ENCODE measurements at places on chromosomes 6 and 20.

GRCh38 chr20:12098421-12098820, 180.7 kb downstream of the BTBD3 start:
- DNase-seq, result no peak

DNA sequence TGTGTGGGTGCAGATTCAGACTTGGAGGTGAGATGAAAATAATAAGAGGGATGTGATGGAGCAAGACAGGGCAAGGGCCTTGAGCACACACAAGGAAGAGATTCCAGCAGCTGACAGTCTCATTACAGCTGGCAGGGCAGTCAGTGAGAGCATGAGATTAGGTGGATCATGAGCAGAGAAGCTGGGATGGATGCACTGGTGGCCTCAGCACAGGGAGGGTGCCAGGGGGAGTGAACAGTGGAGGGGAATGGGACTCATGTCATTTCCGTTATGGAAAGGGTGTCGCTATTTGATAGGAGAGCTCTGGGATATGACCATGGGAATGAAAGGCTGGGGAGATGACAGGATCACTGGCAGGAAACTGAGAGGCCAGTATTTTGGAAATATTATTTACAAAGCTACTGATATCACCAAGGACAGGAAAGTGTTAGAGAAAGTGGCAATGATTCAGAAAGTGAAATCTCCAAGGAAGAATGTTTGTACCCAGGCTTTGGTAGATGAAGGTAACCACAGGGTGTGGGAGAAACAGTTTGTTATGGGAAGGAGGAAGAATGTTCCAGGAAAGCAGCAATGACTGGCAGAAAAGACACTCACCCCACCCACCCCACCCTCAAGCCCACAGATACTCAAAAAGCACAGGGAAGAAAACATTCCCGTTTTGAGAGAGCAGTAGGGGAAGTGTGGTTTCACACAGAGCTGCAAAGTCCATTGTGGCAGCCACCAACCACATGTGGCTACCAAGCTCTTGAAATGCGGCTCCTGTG, 214.7 kb upstream of the PROKR2 start:
- DNase-seq, result peak; percentile 26

DNA sequence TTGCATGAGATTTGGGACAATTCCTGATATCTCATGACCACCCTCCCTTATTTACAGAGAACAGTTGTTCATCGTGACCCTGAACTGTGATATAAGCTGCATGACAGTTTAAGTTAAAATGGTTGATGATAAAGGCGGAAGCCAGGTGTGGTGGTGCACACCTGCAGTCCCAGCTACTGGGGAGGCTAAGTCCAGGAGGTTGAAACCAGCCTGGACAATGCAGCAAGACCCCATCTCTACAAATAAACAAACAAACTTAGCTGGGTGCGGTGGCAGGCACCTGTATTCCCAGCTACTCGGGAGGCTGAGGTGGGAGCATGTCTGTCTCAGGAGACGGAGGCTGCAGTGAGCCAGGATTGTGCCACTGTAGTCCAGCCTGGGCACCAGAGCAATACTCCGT, 24.1 kb downstream of the COL20A1 start:
- no peak for DNase-seq

DNA sequence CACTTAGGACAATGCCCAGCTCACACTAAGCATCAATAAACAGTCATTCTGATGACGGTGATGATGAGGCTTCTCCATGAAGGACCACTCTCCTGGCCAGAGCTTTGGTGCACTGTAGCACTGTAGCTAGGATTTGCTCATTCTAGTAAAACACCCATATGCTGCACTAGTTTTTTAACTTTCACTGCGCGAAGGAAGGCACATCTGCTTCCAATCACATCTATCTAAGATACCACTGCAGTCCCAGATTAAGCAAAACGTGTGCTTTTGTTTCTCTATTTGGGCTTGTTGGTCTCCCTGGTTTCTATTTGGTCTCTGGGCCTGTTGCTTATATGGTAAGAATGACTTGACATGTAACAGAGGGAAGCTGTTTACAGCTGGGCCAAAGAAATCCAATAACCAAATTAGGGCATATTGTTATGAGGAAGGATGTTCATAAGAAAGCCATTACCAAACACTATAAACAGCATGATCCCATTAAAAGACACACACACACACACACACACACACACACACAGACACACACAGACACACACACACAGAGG, 62.4 kb downstream of the FAM229B start:
- DNase-seq, result no peak

DNA sequence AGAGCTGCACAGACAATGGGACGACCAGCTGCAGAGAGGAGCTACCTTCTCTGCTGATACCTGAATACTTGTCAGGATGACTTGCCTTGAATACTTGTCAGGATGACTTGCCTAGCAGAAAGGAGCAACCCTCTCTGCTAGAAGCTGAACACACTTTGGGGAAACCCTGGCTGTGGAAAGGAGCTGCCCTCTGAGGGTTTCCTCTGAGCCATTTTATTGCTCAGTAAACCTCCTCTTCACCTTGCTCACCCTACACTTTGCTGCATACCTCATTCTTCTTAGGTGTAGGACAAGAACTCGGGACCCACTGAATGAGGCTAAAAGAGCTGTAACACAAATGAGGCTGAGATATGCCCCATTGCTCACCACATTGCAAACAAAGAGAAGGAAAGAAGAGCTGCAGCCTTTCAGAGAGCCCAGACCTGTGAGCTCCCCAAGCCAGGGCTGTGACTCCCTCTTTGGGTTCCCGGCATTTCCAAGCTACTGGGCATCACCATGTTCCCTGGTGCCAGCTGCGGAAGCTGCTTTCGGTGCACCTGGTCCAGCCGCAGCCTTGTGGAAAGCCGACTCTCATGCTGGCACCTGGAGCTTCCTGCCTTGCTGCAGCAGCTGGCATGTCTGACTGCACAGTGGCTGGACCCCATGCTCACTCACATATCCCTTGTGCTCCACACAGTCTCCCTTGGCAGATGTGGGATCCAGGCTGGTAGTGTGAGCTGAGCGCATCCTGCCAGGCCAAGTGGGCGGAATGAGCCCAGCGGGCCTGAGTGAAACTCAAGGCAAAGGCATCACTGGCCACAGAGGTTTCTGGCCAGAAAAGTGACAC, 106.7 kb upstream of the AHI1 start:
- no peak for DNase-seq

- DNase-seq, result peak; percentile 82
These were observed 17.0 kb downstream of the UQCC2 start for GRCh38 chr6:33694401-33694931.

GRCh38 chr6:133551436-133551835, 310.3 kb downstream of the EYA4 start:
- DNase-seq, result no peak

- DNase-seq, result no peak
These were observed 131.6 kb upstream of the TCF21 start for GRCh38 chr6:133757335-133757734.

DNA sequence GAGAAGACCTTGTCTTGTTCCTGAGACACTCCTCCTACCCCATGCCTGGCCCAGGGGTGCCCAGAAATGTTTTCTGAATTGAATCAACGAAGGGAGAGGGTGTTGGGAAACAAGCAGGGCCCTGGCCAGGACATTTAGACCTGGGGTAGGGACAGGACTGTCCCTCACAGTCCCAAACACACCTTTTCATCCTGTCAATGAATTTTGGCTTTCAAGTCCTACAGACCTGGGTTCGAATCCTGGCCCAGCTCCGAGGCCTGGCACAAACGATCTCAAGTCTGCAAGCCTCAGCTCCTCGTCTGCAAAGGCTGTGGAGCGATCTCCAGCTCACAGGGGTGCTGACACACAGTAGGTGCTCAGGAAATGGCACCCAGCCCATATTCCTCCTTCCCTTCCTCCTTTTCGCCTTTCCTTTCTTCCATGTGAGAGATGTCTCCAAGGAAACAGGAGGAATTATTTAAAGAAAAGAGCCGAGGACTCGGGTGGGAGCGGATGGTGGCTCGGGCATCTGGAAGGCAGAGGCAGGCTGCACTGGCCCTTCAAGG, 7.3 kb upstream of the DLGAP4 start:
- DNase-seq, result no peak

GRCh38 chr6:101117393-101118135, 236.4 kb upstream of the ASCC3 start:
- no peak for DNase-seq

- no peak for DNase-seq
These were observed 144.0 kb downstream of the CDC5L start for GRCh38 chr6:44531442-44532015.

- DNase-seq, result no peak
These were observed 368.9 kb downstream of the UTRN start for GRCh38 chr6:144653885-144654505.

- DNase-seq, result no peak
These were observed 80.9 kb upstream of the PLN start for GRCh38 chr6:118467181-118467580.

- no peak for DNase-seq
These were observed 101.1 kb downstream of the ISM1 start for GRCh38 chr20:13322198-13322597.

DNA sequence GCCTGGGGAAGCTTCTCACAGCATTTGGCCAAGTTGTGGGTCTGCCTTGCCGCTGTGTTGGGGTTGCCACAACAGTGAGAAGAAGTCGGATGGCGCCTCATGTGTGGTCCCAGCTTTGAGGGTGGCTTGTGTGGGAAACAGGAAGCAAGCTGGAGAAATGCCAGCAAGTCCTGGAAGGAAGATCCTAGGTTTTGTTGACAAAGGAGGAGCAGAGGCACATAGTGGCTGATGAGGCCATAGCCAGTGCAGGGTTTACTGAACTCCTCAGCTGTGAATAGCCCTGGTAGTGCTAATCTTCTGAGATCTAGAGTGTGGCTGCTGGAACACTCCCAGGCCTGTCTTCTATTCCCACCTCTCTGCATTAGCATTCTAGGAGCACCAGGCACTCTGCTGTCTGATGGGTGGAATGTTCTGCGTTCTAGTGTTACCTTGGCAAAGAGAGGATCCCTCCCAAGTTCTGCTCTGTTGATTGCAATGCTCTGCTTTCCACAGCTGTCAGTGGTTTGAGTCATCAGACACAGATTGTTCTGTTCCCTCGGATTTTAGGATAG, 25.2 kb downstream of the SNPH start:
- DNase-seq, result no peak

DNA sequence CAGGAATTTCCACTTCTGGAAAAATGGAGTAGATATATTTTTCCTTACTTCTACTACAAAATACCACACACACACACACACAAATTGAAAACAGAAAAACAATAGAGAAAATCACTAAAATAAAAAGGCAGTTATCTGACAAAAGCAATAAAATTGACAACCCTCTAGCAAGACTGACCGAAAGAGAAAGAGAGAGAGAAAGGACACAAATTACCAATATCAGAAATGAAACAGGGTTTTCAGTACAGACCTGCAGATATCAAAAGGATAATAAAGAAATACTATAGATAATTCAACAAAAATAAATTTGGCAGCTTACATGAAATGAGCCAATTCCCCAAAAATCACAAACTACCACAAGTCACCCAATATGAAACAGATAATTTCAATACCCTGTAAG, 104.7 kb downstream of the OPRM1 start:
- no peak for DNase-seq

DNA sequence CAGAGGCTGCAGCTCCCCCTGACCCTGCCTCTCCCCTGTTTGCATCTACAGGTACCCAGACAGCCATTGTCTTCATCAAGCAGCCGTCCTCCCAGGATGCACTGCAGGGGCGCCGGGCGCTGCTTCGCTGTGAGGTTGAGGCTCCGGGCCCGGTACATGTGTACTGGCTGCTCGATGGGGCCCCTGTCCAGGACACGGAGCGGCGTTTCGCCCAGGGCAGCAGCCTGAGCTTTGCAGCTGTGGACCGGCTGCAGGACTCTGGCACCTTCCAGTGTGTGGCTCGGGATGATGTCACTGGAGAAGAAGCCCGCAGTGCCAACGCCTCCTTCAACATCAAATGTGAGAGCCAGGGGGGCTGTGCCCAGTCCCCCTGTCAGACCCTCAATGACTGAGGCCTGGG, 42.1 kb upstream of the SRF start:
- DNase-seq, result no peak

- no peak for DNase-seq
These were observed 88.9 kb upstream of the ECI2 start for GRCh38 chr6:4224067-4224978.

DNA sequence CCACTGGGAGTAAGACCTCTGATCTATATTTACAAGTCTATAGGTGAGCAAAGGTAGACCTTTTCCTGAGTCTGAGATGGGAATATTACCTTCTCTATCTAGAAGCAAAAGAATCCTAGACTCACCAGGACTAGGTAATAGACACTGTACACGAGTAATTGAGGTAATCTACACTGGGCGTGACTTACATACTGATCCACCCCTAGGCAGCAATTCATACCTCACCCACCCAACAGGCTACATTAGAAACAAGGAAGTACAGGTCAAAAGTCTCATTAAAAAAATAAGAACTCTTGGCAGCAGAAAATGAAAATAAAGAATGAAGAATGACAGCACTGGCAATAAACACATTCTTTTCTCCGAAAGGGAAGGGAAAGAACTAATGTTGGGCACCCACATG, 7.6 kb downstream of the CSNK2A1 start:
- no peak for DNase-seq

DNA sequence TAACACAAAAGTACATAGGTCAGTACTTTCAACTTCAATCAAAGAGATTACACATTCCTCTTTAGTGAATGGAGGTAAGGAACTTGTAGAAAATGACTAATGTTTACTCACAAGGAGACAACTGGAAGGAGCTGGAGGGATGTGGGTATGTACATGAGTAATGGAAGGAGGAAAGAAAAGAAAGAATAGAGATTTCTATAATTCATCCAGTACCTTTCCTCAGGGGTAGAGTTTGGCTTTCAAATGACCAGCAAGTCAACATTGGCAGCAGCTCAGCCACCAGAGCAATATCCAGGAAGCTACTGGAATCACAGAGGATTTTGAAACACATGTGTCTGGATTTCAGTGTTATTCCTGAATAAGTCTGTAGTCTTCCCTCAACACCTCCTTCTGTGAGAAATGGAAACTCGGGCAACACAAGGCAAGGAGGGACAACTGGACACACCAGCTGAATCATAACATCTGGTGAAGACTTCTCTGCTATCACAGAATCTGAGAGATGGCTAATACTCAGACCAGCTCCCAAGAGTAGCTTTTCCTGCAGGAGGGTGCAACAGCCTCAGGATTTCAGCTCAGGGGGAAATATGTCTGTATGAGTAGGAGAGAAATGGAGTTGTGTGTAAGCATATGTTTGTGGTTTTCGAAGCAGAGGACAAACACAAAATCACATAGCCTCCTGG, 98.8 kb downstream of the HAO1 start:
- DNase-seq, result no peak

GRCh38 chr6:132820629-132821381, 6.4 kb downstream of the RPS12 start:
- DNase-seq, result peak; percentile 30

- DNase-seq, result no peak
These were observed 495.2 kb downstream of the PREX1 start for GRCh38 chr20:48332555-48332954.

DNA sequence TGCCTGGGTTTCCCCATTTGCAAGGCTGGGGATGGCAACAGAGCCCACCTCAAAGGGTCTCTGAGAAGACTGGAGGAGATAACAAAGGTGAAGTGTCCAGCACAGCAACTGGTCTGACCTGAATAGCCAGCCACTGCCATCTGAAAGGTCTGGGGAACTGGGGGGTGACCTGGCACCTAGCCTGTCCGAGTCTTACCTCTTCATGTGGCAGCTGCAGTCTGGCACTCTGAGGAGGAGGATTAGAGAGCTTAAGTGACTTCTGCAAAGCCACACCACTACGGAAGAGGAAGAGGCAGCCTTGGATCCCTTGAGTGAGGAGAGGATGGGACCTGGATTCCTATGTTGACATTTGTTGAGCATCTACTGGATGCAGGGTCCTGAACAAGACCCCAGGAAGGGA, 22.2 kb downstream of the C20orf203 start:
- no peak for DNase-seq

GRCh38 chr20:57152557-57152956, 113.9 kb downstream of the BMP7 start:
- no peak for DNase-seq
